ENCODE measurements at places on chromosomes 3 and 15.

DNA sequence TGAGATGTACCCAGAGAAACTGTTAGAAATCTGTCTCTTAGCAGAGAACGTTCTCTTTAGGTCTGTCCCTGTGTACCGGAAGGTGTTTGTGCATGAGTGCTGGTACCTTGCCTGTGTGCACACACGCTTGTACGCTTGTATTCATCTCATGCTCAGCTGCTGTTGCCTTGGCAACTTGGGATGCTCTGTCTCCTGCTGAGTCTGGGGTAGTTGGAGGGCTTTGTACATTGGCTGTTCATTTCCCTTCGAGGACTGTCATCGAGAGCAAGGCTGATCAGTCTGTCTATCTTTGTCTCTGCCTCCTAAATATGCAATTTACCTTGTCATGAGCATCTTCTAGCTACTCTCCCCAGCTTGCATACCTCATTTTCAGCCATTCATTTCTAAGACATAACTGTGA is 147.2 kb downstream of the SLCO3A1 start:
- DNase-seq: no peak

DNA sequence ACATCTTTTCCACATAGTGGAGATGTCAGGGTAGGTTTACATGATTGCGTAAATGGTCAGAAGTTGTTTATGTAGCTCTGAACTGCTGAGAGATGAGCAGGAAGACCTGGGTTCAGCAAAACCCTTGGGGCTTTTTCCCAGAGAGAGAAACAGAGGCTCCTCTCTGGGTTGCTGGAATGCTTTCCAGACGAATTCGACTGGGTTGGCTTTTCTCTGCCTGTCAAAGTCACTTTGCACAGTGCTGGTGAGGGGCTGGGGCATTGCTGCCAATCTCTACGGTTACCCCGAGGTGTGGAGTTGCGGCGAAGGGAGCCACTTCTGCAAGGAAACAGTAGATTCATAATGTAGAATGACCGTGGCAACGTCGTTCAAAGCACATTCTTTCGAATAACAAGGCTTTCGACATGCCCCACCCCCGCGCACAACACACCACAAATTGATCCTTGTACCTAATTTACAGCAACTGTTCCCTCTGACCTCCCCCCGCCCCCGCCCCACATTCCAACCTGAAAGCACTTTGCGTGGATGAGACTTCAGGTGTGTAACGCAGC is 950 bp upstream of the CNTN4 start:
- no peak for DNase-seq

- no peak for DNase-seq
Observed at GRCh38 chr3:146067048-146067447, 93.9 kb downstream of the PLOD2 start.

- no peak for DNase-seq
Observed at GRCh38 chr3:112456147-112456546, 43.1 kb downstream of the BTLA start.

- no peak for DNase-seq
Observed at GRCh38 chr15:42184296-42184695, 23.8 kb downstream of the VPS39 start.

DNA sequence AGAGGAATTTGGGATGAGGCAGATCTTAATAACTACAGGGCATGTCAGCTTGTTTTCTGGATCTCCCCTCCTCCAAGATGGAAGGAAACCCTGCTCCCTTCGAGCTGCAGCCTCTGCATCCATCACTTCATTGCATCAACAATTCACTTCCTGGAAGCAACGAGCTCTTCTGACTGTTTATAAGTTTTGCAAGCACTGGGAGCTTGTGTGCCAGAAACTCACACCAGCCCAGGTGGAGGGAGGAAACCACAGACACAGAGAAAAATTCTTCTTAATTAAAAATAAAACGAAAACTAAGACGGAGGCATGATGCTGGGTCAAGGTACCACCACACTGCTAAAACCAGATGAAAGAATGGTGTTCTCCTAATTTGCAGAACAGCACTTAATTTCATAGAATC is 10.6 kb downstream of the LRIG1 start:
- no peak for DNase-seq

DNA sequence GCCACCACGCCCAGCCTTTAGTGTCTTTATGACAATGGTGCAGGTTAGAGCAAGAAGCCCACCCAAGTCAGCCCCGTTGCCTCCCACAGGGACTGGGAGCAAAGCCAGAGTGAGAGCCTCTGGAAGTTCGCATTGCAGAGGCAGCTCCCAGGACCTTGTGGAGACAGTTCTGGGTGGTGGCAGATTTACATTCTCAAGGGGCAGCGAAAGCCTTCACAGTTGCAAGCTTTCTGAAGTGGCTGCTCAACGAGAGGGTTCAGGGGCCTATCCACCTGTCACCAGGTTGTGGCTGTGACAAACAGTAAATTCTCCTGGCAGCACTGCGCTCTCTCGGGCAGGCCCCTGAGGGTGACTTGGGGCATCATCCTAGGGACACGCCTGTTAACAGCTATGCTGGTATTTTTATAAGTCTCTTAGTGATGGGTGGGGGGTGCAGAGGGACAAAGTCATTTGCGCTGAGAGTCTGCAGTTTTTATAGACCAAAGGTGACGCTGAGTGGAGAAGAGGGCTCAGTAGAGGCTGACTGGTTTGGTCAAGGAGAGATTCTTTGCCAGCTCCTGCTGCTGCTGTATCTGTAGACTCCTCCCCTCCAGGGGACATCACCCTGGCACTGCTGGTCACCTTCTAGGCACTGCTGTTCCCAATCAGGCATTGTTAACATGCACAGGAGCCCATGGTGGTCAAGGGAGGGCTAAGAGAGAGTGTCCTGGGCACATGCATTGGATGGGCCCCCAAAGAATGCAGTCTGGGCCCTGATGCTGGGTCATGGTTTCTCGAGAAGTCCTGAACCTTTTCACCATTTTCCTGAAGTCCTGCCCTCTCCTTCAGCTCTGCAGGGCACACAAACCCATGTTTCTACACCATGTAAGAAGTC is 57.5 kb upstream of the KLF13 start:
- DNase-seq: peak; percentile 14

DNA sequence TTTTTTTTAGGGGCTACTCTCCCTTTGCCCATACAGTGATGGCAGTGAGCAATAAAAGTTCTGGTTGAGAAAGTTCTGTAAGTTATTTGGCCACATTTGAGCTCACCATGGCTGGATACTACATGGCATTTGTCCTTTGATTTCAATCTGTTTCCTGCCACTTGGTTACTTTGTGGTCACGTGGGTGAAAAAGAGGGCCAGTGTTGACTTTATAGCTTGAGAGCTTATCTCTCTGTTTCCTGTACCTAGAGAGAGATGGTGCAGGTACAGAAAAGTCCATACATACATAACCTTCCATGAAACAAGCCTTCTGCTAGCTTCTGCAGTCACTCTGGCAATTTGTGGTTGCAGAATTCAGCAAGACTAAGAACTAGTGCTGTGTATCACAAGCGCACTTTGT is 23.4 kb upstream of the MECOM start:
- DNase-seq: no peak

DNA sequence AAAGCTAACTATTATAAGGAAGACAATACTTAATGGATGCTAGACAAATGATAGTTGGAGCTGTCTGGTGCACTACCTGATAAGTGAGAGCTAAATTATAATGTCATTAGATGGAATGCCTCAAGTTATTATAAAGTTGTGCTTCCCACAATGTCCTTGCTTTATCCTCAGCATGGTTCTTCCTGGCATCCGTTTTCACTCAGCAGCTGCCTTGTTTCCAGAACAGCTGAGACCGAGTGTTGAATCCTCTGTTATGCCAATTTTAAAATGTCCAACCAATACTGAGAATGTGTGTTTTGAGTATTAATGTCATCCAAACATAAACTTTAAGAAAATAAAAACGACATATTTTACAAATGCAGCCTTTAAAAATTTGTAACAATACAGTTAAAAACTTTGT is 286.7 kb upstream of the SOX2 start:
- DNase-seq: no peak

DNA sequence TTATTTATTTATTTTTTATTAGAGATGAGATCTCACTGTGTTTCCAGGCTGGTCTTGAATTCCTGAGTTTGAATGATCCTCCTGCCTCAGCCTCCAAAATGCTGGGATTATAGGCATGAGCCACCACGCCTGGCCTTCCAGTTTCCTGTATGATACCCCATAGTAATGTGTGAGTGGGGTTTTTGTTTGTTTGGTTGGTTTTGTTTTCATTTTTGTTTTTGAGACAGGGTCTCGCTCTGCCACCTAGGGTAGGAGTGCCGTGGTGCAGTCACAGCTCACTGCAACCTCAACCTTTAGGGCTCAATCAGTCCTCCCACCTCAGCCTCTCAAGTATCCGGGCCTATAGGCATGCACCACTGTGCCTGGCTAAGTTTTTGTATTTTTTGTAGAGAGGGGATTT is 30.9 kb downstream of the GOLM2 start:
- DNase-seq: no peak

- DNase-seq: no peak
Observed at GRCh38 chr3:12998648-12999047, 74.6 kb downstream of the IQSEC1 start.

DNA sequence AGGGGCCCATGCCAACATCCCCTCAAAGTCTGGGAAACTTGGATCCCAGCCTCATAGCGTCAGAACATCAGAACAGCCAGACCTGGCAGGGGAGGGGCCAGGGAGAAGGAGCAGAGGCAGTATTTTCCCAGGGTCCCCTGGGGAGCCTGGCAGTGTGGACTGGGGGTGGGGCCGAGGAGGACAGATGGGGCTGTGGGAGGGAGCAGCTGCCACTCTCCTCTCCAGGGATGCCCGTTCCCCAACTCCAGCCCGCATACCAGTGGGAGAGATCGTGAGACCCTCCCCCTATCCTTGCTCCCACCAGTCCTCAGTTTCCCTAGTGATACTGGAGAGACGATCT is 6.5 kb upstream of the DNAJB8 start:
- no peak for DNase-seq

GRCh38 chr3:40055956-40056355 is 246.5 kb downstream of the MYRIP start:
- no peak for DNase-seq

DNA sequence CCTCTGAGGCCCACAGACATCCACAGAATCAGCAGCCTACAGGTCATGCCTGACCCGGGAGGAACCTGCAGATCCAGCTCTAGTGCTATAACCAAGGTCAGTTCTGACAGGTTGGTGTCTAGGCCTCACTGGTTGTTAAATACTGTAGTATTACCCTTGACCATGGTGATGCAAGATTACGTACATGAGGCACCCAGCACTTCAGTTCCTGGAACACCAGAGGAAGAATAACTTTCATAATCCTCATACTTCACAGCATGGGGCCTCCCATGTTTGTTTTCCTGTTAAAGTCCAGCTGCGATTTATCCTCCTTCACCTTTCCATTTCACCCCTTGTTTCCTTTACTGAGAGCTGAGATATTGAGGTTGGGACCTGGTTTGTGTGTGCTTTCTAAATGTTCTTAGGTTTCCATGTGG is 34.4 kb upstream of the GLCE start:
- no peak for DNase-seq

DNA sequence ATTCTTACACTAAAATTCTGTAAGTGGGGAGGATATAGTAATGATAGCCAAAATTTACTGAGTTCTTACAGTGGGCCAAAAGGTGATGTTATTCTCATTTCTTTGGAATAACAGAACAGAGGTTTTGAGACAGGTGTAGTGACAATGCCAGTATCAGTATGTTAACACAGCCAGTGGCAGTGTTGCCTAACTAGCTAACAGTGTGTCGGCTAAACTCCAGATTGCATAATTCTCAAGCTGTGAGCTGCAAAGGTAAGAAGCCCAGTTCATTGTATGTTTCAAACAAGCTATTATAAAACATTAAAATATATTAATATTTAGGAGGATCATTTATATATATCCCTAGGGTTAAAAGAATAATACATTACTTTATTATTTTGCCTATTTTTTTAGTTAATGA is 920 bp downstream of the SLC15A2 start:
- DNase-seq: no peak

DNA sequence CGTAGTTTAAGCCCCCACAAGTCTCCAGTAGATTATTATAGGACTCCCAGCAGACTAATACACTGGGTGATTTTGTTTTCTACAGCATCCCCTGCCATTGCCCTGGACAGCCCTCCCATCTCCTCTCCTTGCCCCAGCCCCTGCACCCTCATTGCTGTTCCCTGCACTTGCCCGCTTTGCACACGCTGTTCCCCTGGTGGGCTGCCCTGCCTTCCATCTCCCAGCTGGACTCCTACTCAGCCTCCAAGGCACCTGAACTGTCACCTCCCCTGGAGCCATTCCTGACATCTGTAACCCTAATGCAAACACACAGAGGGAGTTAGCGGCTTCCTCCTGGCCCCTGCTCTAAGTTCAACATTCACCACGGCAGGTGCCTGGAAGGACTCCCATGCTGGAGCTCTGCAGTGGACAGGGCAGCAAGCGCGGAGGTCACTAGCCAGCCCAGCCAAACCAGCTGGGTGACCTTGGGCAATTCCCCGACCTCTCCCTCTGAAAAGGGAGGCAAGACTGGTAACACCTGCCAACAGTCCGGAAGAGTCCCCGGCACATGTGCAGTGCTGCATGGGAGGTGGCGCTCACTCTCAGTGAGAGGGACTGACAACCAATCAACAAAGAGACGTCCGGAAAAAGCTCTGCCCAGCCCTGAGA is 38.8 kb upstream of the IQSEC1 start:
- no peak for DNase-seq

DNA sequence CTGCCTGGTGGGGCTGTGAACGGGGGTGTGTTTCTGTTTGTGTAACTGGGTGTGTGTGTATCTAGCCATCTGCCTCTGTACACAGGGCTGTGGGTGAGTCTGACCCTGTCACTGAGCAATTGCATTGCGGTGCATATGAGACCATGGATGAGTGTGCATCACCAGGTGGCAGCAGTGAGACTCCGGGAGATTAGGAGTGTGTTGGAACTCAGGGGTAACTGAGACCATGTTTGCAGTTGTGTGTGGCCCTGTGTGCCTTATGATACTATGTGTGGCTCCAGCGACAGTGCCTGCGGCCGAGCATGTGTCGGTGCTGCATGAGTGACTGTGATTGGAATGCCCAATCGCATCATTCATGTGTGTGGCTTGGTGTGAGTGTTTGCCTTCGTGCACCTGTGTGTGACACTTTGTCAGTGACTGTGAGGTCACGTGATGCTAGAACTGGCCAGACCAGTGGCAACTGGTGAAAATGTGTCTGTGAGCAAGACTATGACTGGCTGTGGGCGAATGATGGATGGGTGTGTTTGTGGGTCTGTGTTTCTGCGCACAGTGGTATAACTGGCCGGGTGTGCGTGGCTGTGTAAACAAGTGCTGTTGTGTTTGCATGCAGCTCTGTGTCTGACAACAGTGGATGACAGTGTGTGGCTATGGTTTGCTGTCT is 14.0 kb downstream of the VILL start:
- peak; percentile 48 for DNase-seq

- no peak for DNase-seq
Observed at GRCh38 chr15:66076591-66077319, 176.8 kb downstream of the MEGF11 start.

DNA sequence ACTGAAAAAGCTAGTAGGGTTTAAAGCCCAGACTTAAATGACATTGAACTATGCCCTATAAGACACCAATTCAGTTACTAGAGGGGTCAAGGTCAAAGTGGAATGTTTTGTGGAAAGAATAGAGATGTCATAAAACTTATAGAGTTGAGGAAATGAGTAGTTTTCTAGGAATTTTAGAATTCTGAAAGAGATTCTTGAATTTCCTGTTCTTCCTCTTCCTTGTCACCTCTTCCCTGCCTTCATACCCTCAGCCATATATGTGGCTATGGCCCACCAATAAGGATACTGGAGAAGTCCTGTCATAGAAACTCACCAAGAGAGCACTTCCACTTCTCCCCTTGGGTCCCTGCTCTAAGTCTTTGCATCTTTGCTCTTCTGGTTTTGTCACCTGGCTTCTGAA is 104.9 kb upstream of the TGFBR2 start:
- DNase-seq: no peak

- peak; percentile 50 for DNase-seq
Observed at GRCh38 chr15:77496715-77497109, 76.0 kb downstream of the HMG20A start.

GRCh38 chr3:55481744-55482495 is 5.2 kb downstream of the WNT5A start:
- no peak for DNase-seq
